ENCODE measurements at places on chromosomes 5 and 9.

GRCh38 chr9:114820776-114821501 lies 15.1 kb upstream of the TNFSF15 start:
- H3K4me3 ChIP-seq = no peak overlapping the region
- no peaks in the 10 kb centered on the region for H3K36me3 ChIP-seq
- no peaks in the 10 kb centered on the region for H3K27me3 ChIP-seq
- no peak for DNase-seq

- H3K36me3 ChIP-seq = no peaks in the 10 kb centered on the region
- peaks cover 63% of the 10 kb centered on the region for H3K4me1 ChIP-seq
- no peak overlapping the region for H3K4me3 ChIP-seq
- DNase-seq = peak; percentile 42
- H3K27me3 ChIP-seq = no peaks in the 10 kb centered on the region
- H3K27ac ChIP-seq = peak overlapping the region; percentile 97
Observed at GRCh38 chr5:142797420-142797819, 27.2 kb downstream of the ARHGAP26 start.

- H3K27ac ChIP-seq = no peak overlapping the region
- H3K4me1 ChIP-seq = no peaks in the 10 kb centered on the region
- no peak overlapping the region for H3K4me3 ChIP-seq
- peaks cover 22% of the 10 kb centered on the region for H3K36me3 ChIP-seq
Observed at GRCh38 chr5:64811050-64811640, 42.4 kb downstream of the CWC27 start.

GRCh38 chr9:18739127-18739526 lies 265.2 kb downstream of the ADAMTSL1 start:
- no peaks in the 10 kb centered on the region for H3K4me1 ChIP-seq
- H3K36me3 ChIP-seq = no peaks in the 10 kb centered on the region
- H3K27ac ChIP-seq = no peak overlapping the region
- DNase-seq = no peak
- H3K27me3 ChIP-seq = no peaks in the 10 kb centered on the region

- no peak overlapping the region for H3K27ac ChIP-seq
- no peak overlapping the region for H3K4me3 ChIP-seq
Observed at GRCh38 chr5:16430349-16431089, 35.1 kb downstream of the ZNF622 start.

DNA sequence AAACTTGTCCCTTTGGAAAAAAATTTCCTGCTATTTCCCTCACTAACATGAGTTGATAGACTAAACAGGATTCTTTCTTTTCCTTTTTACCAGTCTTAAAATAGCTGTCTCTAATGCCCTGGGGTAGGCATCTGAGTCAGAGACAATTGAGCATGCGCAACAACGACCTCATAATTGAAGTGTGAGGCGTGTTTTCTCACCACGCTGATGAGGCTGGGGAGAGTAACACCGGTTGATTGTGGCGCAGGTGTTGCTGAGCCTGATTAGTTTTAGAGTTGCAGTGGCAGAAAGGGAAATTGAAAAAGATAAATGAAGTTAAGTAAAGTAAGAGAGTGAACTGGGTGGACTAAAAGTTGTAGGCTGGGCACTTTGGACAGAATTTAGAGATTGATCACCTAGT lies 213.7 kb downstream of the TLR4 start:
- H3K36me3 ChIP-seq = no peaks in the 10 kb centered on the region
- H3K4me3 ChIP-seq = no peak overlapping the region
- no peaks in the 10 kb centered on the region for H3K4me1 ChIP-seq
- H3K27me3 ChIP-seq = no peaks in the 10 kb centered on the region
- no peak for DNase-seq
- no peak overlapping the region for H3K27ac ChIP-seq

DNA sequence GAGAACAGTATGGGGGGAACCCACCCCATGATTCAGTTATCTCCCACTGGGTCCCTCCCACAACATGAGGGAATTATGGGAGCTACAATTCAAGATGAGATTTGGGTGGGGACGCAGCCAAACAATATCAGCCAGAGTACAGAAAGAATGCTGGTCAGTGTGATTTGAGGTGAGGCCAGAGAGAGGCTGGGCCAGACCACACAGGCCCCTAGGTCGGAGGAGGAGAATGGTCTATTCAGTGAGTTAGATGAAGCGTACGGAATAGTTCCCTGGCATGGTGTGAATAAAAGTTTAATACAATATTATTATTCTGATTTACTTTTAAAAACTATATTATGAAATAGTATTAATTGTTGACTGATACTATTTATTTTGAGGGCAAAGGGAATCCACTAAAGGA lies 39.7 kb downstream of the PCSK5 start:
- no peaks in the 10 kb centered on the region for H3K4me1 ChIP-seq
- H3K27me3 ChIP-seq = no peaks in the 10 kb centered on the region
- no peak for DNase-seq

DNA sequence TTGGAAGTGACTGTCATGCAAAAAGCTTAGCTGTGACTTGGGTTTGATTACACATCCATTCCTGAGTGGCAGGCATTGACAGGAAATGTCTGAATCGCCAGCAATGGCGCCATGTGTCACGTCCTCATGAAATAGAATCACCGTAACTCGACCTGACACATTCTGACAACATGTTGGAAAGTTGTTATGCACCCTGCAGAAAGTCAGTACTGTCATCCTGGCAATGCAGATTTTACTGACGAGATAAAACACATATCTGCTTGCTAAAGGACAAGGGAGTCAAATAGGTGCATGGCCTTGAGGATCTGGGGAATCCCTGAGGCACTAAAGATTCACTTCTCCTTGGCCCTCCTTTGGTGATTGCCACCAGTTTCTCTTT lies 344.2 kb downstream of the SPATA31D1 start:
- no peak overlapping the region for H3K4me3 ChIP-seq
- no peaks in the 10 kb centered on the region for H3K27me3 ChIP-seq
- no peaks in the 10 kb centered on the region for H3K4me1 ChIP-seq
- no peak overlapping the region for H3K27ac ChIP-seq
- no peak for DNase-seq
- H3K36me3 ChIP-seq = no peaks in the 10 kb centered on the region

- no peak for DNase-seq
- H3K27ac ChIP-seq = no peak overlapping the region
- no peaks in the 10 kb centered on the region for H3K4me1 ChIP-seq
- no peak overlapping the region for H3K4me3 ChIP-seq
- no peaks in the 10 kb centered on the region for H3K36me3 ChIP-seq
Observed at GRCh38 chr9:133545494-133546286, 11.2 kb downstream of the ADAMTSL2 start.

DNA sequence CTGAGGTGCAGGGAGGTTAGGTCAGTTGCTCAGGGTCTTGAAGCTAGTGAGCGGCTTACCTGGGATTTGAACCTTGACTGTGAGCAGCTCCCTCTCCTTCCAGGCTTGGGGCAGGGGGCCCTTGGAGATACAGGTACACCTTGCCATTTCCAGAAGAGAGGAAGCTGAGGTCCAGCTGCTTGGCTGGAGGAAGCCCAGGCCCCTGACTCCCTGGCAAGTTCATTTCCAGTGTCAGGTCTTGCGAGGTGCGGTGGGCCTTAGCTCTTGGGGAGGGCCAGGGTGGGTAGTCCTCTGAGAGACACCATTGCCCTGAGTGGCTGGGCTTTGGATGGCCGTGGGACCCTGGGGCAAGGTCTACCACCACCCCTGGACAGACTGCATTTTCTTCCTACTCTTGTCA lies 9.3 kb downstream of the PPARGC1B start:
- H3K4me1 ChIP-seq = no peaks in the 10 kb centered on the region
- no peaks in the 10 kb centered on the region for H3K27me3 ChIP-seq
- H3K36me3 ChIP-seq = no peaks in the 10 kb centered on the region
- DNase-seq = no peak
- H3K4me3 ChIP-seq = no peak overlapping the region

GRCh38 chr5:103234239-103234975 lies 24.2 kb upstream of the MACIR start:
- no peaks in the 10 kb centered on the region for H3K4me1 ChIP-seq
- no peaks in the 10 kb centered on the region for H3K27me3 ChIP-seq
- no peak overlapping the region for H3K27ac ChIP-seq
- H3K4me3 ChIP-seq = no peak overlapping the region
- no peaks in the 10 kb centered on the region for H3K36me3 ChIP-seq
- no peak for DNase-seq
